ENCODE measurements at places on chromosomes 5 and 9.

DNA sequence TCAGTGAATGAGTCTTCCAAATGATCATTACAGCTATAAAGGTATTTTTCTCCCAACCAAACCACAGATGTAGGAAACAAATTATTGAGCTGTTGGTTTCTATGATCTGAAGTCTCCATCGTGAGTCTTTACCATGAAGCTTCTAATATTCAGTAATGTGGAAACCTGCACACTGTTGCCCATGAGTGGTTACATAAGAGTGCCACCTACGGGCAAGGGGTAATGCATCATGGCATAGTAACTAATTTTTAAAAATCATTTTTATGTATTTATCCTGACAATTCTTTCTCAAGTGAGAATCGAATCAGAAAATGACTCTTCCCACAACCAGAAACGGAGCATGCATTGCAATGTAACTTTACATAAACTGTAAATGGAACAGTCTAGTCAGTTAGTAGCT lies 282.5 kb upstream of the SMARCA2 start:
- DNase-seq: peak; percentile 11

DNA sequence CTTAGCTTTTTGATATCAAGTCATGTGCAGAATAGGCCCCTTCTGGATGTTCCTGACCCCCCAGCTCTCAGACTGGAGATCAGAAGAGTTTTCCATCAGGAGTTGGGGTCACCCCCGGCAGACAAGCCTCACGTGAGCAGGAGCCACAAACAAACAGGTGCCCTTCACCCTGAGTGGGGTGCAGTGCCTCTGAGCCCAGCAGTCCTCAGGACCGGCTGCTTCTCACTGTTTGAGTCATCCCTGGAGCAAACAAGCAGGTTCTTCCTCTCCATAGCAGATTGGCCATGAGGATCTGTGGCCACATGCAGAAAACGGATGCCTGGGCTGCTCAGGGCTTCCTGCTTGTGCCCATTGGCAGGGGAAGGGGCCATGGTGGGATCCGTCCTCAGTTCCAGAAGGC lies 47.0 kb downstream of the LRSAM1 start:
- DNase-seq: no peak

DNA sequence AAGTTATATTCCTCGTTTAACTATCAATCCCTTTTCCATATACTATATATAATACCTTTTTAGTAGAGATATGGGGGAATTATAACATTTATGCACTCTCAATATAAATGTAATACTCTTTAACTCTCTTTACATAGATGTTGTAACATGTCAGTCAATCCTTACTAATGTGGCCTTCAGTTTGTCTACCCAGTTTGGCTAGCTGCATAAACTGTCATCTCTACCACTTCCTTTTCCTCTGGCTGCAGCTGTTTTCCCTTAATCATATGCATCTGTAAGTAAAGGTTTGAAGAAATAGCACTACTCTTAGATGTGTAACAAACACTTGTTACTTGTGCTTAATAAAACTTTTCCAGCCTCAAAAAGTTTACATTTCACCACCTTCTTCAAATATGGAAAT lies 13.4 kb downstream of the ABHD17B start:
- DNase-seq: peak; percentile 59

DNA sequence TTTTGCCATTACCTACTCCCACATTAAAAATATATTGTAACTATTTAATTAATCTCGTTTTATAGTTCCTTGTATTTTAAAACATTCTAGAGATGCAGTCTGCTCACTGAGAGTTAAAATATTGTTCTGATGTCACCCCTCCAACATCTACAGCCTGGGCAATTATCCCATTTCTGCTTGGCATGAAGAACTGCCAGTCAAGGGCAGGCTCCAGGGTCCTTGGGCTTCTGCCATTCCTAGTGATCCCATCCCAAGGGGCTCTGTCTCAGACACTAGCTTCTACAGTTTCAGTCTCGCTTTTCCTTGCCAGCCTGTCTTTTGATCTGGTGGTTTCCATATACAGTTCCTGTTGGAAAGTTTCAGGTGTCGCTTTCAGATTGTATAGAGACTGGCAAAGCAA lies 287.2 kb downstream of the TMEM232 start:
- DNase-seq: no peak

DNA sequence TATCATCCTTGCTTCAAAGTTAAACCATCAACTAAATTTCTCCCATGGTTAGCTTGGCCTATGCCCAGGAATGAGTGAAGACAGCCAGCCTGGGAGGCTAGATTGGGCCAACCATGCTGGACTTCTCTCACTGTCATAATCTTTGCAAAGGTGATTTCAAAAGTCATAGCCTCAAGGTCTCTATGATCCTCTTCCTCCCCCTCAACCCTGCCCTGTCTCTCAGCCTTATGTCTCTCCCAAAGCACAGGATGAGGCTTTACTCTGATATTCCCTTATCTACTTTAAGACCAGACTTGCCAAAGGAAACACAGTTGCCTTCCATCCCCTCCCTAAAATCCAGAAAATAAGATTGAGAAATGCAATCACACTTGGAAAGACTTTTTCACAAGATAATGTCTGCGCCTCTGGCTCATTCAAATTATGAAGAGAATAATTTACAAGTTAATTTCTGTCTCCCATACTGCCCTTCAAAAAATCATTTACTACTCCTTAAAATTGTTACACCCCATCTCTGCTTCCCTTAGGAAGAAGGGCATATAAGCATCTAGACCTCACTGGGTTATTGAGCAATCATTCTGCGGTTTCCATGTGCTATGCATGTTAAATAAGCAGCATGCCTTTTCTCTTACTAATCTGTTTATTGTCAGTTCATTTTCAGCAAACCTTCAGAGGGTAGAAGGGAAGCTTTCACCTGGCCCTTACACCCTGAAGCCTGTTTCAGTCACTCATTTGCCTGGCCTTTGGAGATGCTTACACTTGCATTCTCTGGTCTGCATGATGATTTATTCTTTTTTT lies 113.8 kb upstream of the ANKRD55 start:
- DNase-seq: no peak

GRCh38 chr5:73497497-73498056 lies 665 bp upstream of the BTF3 start:
- no peak for DNase-seq

DNA sequence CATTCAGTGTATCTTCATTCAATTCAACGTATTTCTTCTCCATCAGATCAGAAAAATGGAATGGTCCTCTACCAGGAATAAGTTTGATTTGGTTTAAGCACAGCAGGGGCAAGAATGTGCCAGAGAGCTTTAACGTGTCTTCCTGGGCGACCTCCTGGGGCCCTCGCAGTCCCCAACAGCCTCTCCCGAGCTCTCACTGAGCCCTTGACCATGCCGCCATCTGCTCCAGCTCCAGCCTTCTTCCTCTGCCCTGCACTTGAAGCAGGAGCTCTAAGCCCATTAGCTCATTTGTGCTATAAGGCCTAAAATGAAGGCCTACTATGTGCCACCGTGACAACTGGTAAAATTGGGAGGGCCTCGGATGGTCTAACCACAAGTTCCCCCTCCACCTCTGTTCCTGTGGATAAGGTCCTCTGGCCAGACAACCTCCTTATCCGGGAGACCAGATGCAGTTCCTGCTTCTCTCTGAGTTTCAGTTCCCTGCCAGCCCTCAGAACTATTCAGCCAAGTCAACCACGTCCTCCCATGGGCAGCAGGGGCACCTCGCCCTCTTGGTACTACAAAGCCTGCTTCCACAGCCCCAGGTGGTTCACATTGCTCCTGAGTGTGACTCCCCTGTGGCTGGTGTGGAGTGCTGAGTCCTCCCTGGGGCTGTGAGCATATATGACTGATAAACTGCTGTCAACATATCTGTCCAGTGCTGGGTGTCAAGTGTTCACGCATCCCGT lies 35.8 kb downstream of the C5orf15 start:
- no peak for DNase-seq

DNA sequence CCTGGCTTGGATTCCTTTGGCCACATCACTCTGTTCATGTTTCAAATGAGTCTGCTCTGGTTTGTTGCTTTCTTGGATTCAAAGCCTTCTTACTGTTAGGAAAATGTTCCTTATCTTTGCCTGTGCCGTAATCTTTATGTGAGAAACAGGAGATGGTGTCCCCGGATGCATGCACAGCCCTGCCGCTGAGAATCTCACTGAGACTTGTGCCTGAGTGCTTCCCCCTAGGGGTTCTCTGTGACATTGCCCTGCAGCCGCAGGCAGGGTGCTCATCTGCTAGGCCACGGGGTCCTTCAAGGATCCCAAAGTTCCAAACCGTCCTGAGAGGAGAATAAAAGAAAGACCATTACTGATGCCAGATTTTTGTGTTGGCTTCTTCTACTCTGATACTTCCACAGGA lies 81.4 kb upstream of the ANKRD55 start:
- DNase-seq: no peak

DNA sequence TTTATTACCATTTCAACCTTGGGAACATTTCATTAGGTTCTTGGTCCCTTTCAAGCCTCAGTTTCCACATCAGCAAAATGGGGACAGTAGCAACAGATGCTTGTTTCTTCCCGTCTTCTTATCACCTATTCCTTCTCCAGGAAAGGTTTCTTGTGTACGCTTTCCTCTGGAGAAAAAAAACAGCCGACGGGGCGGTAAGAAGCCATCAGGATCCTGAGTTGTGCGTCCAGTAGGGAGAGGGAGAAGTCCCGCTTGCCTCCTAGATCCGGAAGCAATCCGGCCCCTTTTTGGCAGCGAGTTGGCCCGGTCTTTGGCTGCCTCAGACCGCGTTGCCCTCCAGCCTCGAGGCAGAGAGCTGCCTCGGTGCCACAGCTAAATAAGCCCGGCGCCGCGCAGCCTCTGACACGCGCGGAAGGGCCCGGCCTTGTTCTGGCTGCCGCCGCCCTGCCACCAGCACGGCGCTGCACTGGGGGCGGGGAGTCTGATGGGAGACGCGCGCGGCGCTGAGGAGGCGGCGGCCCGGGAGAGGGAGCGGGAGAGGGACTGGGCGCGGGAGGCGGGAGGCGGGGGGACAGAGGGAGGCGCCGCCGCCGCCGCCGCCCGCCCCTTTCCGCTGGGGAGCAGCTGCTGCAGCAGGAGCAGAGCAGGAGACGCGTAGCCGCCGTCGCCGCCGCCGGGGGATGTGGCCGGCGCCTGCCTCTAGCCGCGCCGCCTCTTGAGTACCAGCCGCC lies at the start of gene SLC44A1:
SLC44A1 (plus strand) TSS at position 649 of the 731 bp plus-strand sequence. CDS start 218 bp downstream, outside the sequence.
- peak; percentile 93 for DNase-seq

DNA sequence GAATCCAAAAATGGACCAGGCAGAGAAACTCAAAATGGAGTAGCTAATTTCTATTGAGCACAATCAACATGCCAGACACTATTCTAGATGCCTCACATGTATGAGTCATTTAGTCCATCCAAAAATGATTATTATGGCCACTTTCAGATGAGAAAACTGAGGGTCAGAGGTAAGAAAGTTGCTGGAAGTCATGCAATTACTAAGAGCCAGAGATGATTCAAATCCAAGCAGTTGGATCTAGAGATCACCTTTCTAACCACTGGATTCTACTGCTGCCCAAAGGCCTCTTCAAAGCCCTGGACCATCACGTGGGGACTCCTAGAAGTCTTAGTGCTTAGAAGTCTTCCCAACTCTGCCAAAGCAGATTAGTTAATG lies 51.8 kb upstream of the HMHB1 start:
- DNase-seq: peak; percentile 74

DNA sequence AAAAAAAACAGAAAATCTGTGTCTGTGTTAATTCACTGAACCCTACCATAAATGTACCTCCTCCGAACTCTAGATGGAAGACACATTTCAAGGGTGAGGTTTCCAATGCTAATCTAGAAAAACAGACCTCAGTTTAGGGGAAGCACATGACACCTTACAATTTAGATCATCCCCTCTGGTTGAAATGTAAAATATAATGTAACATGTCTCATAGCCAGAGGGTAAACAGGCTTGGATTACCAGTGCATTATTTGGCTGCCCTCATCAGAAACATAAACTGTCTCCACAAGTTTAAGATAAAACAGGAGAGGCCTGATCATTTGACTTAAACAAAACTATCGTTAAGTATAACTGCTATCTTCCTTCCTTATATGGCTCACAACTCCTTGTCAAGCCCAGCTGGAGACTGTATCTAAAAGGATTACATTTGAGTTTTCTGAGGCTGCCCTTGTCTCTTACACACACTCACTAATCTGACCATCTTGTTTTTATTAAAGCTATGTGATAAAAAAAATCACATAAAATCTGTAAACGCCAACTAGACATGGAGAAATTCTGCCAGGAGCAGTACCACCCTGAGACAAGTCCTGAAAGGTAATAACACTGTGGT lies 105.7 kb downstream of the LURAP1L start:
- DNase-seq: no peak

DNA sequence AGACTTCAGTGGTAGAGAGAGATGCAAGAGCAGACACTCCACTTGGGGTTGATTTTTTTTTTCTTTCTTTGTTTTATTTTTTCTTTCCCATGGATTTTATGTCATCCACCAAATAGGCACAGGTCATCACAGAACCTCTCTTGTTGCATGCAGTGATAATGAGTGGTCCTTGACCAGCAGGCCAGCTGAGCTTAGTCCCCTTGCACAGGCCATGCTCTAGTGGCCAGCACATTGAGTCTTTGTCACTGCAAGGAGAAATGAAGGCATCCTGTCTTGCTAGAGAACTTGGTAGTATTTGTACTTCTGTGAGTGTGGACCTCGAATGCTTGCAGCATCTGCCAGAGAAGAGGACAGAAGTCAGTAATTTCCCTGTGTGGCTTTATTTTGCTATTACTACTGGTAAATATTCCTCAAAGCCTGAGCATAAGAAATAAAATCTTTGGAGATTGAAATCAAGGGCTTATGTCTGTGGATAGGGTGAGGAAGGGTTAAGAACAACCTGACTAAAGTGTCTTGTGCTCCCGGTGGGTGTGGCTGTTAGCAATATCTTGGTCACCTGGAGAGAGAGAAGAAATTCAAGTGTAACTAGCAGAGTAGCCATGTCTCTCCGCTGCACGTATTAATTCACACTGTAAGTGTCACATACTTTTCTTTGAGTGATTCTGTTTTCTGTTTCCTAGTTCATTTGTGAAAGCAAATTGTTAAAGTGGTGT lies 45.3 kb upstream of the NCS1 start:
- no peak for DNase-seq

DNA sequence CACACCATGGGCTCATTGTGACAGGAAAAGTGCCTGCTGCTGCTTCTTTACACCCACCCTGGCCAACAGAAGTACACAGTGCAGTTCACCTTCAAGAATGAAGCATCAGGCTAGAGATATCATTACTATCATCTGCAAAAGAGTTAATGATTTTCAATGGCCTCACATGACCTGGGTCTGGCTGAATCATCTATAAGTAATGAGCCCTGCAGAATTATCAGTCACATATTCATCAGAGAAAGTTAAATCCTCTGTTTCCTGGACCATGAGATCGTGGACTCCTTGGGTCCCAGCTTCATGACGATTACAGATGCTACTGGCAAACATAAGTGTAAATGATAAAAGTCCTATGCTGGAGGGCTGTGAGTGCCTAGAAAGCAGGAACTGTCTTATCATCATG lies 8.3 kb downstream of the BAG1 start:
- no peak for DNase-seq

DNA sequence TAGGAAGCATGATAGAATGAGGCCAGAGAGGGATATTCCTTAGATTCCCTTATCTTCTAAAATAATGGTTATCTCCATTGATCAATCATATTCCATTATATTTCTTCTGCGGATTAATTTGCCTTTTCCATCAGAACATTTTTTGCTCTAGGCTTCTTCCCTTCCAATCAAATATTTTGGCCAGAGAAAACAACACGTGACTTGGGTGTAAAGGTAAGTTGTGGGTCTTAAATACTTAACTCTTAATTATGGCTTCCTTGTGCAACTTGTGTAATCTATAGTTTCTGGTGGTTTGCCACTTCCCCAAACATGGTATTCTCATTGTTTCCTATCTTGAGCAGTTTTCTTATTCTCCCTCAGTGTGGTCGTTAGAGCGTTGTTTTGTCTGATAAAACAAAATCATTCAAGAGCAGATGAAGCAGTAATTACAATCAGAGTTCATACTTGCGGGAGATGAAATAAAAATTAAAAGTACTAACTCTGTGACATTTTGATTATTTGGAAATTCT lies 889.3 kb downstream of the MAT2B start:
- DNase-seq: no peak

GRCh38 chr9:110115826-110116542 lies 92.0 kb downstream of the C9orf152 start:
- DNase-seq: no peak

All from activated CD4-positive, alpha-beta T cell treated with anti-CD3 and anti-CD28 coated beads, Interleukin-2, Interleukin-6, amounts not matched to agents 100 ng/mL and 50 ng/mL, durations not matched to agents 16 hours and 8 hours (primary cell).